ENCODE measurements at places on chromosomes 3 and 15. TPM values are rescaled to one million over a fixed set of nuclear protein-coding genes. Genes with fewer than 3 reads are reported as not detected.

Gene PLA2G4D
- 0.18 TPM for total RNA-seq

Gene SH3GL3
- total RNA-seq, result not detected

Gene CRYBG3
- total RNA-seq, result 17.1 TPM

Gene GOLGA6D
- not detected for total RNA-seq

Gene HEG1
- total RNA-seq, result 9.8 TPM

Gene ZNF197
- total RNA-seq, result 12.5 TPM

Gene TBCCD1
- total RNA-seq, result 10.0 TPM

Gene NAALADL2
- total RNA-seq, result 21.1 TPM

Gene GOLGA8G
- total RNA-seq, result not detected

Gene ARNT2
- total RNA-seq, result 4.9 TPM

Gene IGSF11
- total RNA-seq, result 0.50 TPM

Gene SSR3
- total RNA-seq, result 123 TPM

Gene SCAMP5
- 4.5 TPM for total RNA-seq

Gene CASR
- total RNA-seq, result 0.31 TPM

Gene P2RY13
- total RNA-seq, result 0.15 TPM

Gene CTXN2
- total RNA-seq, result not detected

Gene DLL4
- total RNA-seq, result 15.9 TPM

Gene COMMD4
- total RNA-seq, result 73.4 TPM

Gene AMOTL2
- total RNA-seq, result 18.7 TPM

Gene TPRG1
- 2.7 TPM for total RNA-seq

Gene P4HTM
- total RNA-seq, result 33.8 TPM

Gene B3GALNT1
- total RNA-seq, result 1.4 TPM

Gene ITPKA
- total RNA-seq, result 46.4 TPM

Gene REC114
- total RNA-seq, result not detected

Gene MME
- 1.8 TPM for total RNA-seq

Gene TMF1
- 47.2 TPM for total RNA-seq

Gene CSTA
- 1.1 TPM for total RNA-seq

Gene HTR3E
- total RNA-seq, result 0.70 TPM

Gene ZNF774
- 14.7 TPM for total RNA-seq

Gene NUP210
- total RNA-seq, result 9.1 TPM

Gene FRMD5
- total RNA-seq, result 1.6 TPM

Gene STAG1
- 56.2 TPM for total RNA-seq

Gene CACNA1D
- total RNA-seq, result 20.6 TPM

Gene RPLP1
- total RNA-seq, result 1,228 TPM

Gene GOLGA8H
- total RNA-seq, result not detected

Gene NTRK3
- 0.55 TPM for total RNA-seq

Gene NPAP1
- 0.06 TPM for total RNA-seq

Gene CPLX3
- total RNA-seq, result not detected

Gene GOLGA6L7
- total RNA-seq, result not detected

Measured in left colon (tissue), 2 donors.